ENCODE measurements at places on chromosomes 2 and 18.

DNA sequence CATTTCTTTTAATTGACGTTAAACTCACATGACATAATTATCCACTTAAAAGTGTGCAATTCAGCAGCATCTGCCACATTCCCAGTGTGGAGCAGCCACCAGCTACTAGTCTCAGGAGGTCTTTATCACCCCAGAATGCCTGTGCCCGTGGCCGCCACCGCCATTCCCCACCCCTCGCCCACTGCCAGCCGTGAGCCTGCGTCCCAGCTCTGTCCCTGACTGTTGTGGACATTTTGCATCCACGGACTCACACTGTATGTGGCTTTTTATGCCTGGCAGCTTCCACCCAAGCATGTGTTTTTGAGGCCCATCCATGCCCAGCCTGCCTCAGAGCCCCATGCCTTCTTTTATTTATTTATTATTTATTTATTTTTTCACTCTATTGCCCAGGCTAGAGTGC is 9.2 kb downstream of the BOK start:
- no peak for DNase-seq

GRCh38 chr2:12325806-12326205 is 390.9 kb upstream of the TRIB2 start:
- DNase-seq = no peak

DNA sequence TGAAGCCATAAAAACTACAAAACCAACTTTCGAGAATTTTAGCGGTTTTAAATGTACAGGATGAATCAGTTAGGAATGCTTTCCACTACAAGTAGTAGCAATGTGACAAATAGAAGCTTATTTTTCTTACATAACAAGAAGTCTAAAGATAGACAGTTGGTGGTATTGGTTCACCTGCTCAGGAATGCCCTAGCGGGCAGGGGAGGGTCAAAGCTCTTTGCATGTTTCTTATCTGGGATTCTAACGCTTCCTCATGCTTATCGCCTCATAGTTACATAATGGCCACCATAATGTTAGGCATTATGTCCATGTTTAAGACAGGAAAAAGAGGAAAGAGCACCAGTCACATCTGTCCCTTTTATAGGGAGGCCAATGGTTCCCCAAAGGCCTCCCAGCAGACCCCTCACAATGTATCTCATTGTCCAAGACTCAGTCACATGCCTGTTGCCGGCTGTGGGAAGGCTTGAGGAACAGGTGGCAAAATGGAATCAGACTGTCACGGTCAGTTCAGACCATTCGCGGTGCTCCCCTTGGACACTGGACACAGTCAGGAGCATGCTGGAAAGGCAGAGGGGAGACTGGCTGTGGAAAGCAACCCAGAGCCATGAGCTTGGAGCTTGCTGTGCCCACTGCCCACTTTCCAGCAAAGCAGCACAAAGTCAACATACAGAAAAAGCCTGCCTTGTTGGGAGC is 69.4 kb upstream of the ODC1 start:
- no peak for DNase-seq

- DNase-seq = no peak
These were observed 4.0 kb downstream of the PKP4 start for GRCh38 chr2:158460632-158461297.

GRCh38 chr2:11904029-11904428 is 157.6 kb downstream of the LPIN1 start:
- DNase-seq = no peak
